Activated CD4-positive, CD25-positive, alpha-beta regulatory T cell (primary cell): ENCODE measurements at places on chromosomes 2 and 18.

GRCh38 chr2:226526716-226527115 lies 272.9 kb downstream of the IRS1 start:
- no peak for DNase-seq

DNA sequence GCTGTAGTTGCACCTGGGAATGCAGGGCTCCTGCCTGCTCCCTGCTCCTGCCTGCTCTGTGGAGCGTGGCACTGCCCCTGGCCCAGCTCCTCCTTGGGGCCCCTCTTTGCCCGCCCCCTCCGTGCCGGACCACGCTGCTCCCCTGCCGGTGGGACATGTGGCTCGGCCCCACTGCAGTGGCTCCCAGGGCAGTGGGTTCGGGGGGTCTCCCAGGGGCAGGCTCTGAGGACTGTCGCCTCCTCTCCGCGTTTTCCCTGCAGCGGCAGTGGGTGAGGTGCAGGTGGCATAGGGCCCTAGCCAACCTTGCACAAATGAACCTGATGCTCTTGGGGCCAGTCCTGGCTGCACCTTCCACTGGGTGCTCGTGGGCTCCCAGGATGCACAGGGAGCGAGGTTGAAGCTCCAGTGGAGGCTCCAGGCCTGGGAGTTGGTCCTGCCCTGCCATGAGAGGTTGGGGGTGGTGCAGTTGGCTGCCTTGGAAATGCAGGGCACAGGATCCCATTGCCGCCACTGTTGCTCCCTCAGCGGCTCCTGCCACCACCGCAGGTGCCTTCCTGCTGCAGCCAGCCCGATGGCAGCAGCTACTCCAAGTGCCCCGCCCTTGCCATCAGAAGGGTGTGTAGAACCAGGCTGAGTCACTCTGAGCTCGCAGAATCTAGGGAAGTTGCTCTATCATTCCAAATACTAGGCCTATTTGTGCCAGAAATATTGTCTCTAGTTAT lies 313.1 kb upstream of the SYT4 start:
- DNase-seq = no peak

DNA sequence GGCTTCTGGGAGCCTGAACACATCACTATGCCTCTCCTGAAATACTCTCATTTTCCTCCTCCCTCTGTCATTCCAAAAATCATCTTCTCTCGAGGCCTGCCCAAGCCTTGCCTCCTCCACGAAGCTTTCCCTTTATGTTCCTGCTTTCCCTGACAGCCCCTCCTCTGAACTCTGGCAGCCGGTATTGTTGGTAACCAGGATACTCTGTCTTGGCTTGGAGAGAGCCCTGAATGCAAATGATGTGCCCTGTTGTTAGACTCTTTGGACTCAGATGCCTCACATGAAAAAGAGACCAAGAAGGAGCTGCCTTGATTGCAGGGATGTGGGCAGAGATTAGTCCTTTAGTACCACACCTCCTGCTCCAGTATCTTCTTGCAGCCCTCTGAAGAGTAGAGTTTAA lies 138.5 kb upstream of the DLX2 start:
- no peak for DNase-seq

GRCh38 chr2:148350199-148350598 lies 294.4 kb upstream of the EPC2 start:
- DNase-seq = no peak

DNA sequence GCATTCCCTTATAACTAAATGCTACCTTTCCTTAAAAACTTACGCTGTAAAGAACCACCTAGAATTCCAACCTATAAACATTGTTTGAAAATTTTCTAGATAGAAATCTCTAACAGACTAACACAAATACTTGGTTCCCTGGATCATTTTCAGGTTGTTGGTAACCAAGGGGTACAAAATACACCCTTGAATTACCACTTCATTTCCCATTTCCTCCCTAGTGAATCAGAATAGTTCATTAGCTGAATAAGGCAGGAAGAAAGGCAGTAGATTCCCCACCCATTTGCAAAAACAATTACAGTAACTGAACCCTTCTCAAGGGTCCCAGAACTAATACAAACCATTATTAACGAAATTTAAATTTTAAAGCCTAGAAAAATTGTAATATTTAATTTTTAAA lies 5.5 kb downstream of the MEX3C start:
- no peak for DNase-seq

- no peak for DNase-seq
Measured at GRCh38 chr2:28729698-28730097, 21.9 kb upstream of the PPP1CB start.

- no peak for DNase-seq
Measured at GRCh38 chr2:138324068-138324771, 177.3 kb upstream of the SPOPL start.

- DNase-seq = no peak
Measured at GRCh38 chr2:106020821-106021661, 173.1 kb downstream of the UXS1 start.

DNA sequence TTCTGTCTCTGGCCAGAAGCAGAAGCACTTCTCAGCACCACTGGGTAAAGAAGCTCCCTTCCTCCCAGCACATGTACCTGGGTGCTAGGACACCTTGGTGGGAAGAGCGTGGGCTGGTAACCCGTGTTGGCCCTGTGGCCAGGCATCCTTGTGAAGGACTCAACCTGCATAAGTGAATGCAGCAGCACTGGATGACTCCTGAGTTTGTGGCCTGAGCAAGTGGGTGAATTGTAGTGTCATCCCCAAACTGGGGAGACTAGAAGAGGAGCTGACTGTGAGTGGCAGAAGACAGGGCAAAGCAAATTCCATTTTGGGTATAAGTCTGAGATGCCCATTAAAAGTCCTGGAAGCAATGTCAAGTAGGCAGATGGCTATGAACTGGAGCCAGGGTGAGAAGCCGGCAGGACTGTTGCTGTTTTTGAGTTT lies 63.4 kb downstream of the STAT1 start:
- no peak for DNase-seq

- DNase-seq = no peak
Measured at GRCh38 chr2:12457831-12458230, 258.9 kb upstream of the TRIB2 start.

- DNase-seq = no peak
Measured at GRCh38 chr2:159227467-159227866, 59.0 kb downstream of the WDSUB1 start.

GRCh38 chr18:47040982-47041381 lies 5.6 kb upstream of the ELOA2 start:
- DNase-seq = no peak

DNA sequence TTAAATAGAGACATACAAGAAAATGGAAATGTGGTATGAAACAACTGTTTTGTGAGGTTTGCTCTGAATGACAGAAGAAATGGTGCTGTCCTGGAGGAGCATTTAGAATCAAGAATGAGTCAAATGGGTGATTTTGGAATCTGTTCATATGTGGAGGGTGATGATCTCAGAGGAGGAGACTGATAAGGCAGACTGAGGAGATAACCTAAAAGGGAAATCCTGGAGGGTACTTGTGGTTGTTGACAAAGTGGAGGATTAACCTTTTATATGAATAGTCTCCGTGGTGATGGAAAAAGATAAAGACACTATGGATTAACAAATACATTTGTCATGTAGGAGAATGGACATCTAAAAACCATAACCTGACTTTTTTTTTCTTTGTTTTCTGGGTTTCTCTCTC lies 74.1 kb downstream of the MMADHC start:
- no peak for DNase-seq

DNA sequence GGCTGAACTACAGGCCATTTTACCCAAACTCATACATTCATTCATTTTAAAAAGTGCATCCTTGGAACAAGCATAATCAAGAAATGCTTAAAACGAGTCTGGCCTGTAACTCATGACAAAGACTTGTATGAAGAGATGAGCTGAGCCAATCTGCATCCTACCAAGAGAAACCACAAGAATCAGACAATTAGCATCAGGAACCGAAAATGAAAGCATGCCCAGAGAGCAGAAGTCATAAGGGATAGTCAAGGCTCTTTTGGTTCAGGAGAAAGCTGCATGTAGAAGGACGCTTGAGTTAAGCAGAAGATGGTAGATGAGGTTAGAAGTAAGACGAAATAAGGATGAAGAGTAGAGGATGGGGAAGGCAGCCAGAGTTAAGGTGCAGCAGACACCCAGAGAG lies 137.0 kb upstream of the CTNNA2 start:
- no peak for DNase-seq

GRCh38 chr2:47014564-47015051 lies 99.0 kb upstream of the MCFD2 start:
- no peak for DNase-seq
